Stimulated activated CD8-positive, alpha-beta memory T cell treated with anti-CD3 and anti-CD28 coated beads, Interleukin-4, amount 100 ng/mL, for 1 hour (primary cell): ENCODE measurements at places on chromosomes 2 and 18.

DNA sequence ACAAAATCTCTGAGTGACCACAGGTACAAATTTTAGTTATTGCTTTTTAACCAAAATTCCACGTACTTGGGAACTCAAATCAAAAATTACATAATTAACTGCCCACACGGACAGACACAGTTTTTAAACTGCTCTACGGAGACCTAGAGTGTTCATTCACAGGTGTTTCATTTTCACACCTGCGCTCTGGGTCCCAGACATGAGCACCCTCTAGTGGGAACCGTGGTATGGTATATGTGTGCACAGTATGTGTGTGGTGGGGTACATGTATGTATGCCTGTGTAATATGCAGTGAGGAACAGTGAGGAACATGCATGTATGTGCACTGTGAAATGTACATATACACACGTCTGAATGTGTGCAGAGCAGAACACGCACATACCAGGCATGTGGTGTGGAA lies 65.0 kb downstream of the PPP4R1 start:
- DNase-seq, result no peak

GRCh38 chr2:158395166-158395565 lies 61.4 kb downstream of the CCDC148 start:
- no peak for DNase-seq

DNA sequence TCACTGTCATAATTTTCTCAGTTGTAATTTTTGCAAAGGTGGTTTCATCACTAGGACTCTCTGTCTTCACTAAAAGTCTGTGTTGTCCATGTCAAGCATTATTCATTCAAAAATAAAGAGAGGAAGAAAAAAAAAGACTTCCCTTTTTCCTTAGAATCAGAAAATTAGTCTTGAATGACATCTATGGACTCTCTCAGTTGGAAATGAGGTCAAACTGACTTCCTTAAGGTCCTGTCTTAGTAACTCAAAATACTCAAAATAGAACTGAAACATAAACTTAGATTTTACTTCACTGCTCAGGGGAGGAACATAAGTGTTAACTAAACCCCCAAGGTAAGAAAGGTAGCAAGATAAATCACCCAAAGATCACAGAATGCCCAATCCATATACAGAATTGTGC lies 2.2 kb upstream of the ZNF407 start:
- no peak for DNase-seq

GRCh38 chr2:128605931-128606330 lies 287.3 kb upstream of the HS6ST1 start:
- no peak for DNase-seq

- DNase-seq, result no peak
Measured at GRCh38 chr2:233120459-233120858, 60.3 kb downstream of the INPP5D start.

DNA sequence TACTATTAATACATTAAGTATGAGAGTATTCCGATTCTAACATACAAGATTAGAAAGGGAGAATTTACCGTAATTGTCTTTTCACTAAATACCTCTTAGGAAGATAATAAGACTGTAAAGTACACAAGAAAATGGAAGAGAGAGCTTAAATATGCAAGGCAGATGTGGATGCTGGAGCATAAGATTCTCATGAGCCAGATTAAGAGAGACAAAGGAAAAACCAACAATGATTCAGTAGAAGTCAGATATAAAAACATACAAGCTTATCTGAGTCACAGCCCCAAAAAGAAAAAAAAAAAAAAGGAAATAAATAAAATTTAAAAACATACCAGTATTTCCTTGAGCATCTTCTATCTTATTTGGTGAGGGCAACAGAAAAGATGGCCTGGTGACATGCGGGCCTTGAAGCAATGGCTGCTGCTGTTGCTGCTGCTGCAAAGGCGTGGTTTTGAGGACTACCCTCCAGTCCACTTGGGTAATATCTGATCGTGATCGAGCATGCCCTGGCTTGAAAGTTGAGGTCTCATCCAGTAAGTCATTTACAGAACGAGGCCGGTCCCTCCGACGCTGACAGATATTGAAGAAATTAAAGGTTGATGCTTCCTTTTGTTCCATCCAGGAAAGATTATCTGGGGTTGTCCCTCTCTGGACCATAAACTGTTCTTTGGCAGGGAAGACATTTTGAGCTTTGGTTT lies 24.5 kb downstream of the PLEKHM3 start:
- DNase-seq, result no peak

DNA sequence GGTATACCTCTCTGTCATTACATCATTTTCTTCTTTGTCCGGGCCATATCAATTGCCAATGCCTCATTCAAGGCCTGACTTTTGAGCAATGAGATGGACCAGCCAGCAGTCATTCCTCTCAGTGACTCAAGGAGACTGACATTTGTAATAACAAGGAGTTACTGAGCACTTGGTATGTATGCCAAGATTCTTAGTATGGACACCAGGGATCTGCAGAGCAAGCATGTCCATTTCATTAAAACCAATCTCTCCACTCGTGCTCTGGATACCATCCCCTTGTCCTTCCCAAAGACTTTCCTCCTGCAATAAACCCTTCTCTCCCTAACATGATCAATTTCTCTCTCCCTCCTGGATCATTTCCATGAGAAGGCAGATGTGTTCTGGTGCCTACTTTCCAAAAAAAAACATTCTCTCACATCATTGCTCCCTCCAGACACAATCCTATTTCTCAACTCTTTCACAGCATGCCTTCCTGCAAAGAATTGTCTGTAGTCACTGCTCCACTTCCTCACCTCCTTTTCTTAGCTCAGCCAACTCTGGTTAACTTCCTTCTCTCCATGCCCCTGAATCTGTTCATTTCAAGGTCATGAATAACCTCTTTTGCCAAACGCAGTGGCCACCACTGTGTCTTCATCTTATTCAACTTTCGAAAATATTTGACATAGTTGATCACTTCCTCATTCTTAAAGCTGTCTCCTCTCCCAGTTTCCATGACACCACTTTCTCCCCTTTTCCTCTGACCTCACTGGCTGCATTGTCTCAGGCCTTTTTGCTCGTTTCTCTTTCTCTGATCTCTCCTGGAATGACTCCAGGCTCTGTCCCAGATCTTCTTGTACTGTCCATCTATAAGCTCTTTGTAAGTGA lies 102.8 kb upstream of the CYP1B1 start:
- DNase-seq, result no peak

DNA sequence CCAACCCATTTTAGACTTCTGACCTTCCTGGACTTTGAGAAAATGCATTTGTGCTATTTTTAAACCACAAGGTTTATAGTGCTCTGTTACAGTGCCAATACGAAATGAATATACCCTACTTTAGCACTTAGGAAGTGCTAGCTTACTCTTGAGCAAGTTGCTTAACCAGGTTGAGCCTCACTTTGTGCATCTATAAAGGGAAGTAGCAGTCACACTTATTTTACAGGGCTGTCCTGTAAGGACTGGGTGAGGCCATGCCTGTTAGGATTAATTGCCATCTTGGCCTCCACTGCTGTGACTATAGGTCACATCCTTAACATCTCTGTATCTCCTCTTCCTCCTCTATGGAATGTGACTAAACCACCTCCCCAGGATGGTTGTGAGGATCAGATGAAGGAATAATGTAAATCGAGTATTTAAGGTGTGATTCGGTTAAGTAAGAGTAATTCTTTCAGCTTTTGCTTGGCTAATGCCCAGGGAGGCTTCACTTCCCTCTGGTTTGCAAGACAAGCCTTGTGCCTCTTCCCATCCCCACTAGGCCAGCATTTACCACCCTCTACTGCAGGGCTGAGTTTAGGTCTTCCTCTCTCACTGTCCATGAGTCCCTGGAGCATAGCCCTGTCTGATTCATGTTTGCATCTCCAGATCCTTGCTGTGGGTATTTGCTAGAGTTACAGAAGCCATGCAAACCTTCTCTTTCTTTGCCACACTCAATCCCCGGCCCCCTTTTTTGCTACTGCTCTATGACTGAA lies 341.2 kb downstream of the ZNF521 start:
- no peak for DNase-seq

GRCh38 chr2:120177001-120177621 lies 46.1 kb downstream of the TMEM185B start:
- DNase-seq, result peak; percentile 57

- no peak for DNase-seq
Measured at GRCh38 chr18:31626409-31626808, 34.7 kb downstream of the TTR start.

DNA sequence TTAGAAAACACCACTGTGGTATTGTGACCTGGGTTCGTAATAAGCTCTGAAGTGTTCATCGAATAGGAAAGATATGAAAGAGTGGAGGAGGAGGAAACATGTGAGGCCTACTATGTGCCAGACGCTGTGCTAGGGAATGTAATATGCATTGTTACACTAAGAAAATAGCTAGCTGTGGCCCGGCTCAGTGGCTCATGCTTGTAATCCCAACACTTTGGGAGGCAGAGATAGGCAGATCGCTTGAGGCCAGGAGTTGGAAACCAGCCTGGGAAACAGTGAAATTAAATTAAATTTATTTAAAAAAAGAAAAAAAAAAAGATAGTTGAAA lies 49.2 kb upstream of the ZNF397 start:
- no peak for DNase-seq

DNA sequence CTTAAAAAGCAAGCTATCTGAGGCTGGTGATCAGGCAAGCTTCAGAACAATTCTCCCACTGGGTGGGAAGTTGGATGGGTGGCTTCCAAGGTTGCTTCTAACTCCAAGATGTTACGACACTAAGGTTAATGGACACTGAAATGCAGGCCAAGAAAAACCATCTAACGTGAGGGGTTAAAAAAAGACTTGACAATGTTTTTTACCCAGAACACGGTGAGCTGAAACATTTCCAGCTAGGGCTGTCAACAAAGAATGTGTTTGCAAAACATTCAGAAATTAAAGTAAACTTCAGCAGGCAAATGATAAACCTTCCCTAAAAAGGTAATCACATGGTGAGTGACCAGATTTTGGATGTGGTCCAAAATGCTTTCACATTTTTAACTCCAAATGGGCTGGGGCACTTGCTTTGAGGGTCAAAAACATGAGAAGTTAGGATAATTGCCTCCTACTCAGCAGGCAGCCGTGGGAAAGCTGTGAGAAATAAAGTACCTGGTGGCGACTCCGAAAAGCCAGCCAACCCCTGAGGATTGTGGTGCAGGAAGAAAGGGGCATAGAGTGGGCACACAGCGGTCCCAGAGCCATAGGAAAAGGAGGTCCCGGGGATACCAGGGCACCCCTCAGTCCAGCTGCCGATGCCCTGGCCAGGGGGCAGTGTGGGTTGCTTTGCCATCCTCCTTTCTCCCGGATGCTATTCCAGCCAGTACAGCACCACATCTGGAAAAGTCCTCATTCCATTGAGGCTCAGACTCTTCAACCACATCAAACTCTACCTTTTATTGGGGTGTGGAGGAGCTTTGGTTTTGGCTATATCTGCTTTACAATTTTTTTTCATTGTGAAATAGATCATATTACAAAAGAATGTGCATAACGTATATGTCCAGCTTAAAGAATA lies 90.0 kb upstream of the ATL2 start:
- no peak for DNase-seq

DNA sequence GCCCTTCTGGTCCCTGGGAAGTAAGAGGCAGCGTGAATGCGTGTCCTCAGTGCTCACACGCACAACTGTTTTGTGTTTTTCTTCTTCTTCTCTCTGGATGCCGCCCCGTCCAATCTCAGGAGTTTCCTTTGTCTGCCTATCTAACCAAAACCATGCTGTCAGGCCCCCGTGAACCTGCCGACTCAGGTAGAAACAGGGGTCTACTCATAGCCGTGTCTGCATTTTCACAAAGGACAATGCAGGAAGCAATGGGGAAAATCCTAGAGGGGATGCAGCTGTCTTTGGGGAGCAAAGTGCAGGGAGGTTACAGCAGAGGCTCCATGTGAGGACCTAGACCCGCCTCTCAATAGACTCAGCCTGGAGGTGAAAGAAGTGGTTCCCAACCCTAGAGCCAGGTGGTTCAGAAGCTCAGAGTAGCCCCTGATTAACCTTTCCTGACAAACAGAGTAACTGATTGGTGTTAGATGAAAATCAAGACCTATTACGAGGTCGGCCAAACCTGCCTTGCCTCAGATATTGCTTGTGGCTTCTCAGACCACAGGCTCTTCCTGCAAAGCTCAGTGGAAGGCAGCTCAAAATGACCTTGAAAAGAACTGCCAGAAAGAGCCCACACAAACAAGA lies 49.3 kb downstream of the CD226 start:
- DNase-seq, result no peak

GRCh38 chr2:186349508-186349907 lies 136.6 kb upstream of the ZC3H15 start:
- no peak for DNase-seq

GRCh38 chr2:211867845-211868451 lies 670.7 kb downstream of the ERBB4 start:
- DNase-seq, result no peak

DNA sequence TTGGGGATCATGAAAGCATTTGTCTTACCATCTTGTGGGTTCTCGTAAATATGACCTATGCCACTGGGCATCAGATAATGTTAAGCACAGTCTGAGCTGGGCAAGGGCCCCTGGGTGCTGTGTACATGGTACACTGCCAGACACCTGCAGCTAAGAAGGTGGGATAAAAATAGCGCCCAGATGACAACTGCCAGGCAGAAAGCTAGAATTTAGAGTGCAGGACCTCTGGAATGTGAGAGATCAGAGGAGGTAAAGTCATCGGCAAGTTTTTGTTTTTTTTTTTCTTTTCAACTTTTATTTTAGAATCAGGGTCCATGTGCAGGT lies 53.8 kb upstream of the CYRIA start:
- DNase-seq, result no peak

DNA sequence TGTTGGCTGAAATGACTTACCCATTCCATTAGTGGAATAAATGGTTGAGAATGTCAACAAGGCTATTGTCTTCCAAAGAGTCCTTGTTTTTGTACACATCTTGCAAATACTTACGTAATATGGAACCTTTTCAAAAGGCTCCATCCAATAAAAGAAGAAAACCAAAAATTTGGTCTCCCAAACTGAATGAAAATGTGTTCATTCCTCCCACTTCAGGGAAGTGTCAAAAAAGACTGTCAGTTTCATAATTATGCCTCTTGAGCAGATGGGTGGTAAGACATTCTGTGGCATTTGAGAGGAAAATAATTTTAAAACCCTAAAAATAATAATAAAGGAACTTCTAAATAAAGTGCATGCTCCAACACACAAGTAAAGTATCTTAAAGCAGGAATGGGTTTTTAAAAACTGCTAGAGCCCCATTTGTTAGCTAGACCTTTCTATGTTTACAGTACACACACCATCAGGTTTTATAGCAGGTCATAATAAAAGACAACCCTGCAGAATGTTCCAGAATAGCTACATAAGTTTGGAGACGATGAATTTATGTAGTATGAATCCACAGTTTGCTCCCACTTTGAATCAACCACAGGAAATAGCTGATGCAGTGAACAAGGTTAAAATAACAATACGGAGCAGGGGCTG lies 843.7 kb downstream of the LRRTM4 start:
- DNase-seq, result no peak

DNA sequence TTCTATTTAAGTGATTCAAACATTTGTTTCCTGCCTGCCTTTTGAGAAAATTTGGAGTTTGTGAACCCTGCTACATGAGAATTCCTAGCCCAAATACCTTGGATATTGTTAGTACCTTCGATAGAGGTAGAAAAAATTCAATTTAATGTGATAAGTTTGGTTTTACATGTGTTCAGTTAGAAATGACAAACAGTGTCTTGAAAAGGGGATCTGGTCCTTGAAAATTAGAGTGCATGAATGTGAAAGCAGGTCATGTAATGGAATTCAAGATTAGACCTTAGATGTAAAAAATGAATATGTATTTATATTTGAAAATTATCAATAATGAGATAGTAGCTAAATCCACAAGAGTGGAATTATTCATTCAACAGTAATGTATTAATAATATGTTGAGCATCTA lies 70.5 kb downstream of the PIK3C3 start:
- DNase-seq, result no peak
